ENCODE measurements at places on chromosomes 13 and 19. TPM values are rescaled to one million over a fixed set of nuclear protein-coding genes. Genes with fewer than 3 reads are reported as not detected.

DNA sequence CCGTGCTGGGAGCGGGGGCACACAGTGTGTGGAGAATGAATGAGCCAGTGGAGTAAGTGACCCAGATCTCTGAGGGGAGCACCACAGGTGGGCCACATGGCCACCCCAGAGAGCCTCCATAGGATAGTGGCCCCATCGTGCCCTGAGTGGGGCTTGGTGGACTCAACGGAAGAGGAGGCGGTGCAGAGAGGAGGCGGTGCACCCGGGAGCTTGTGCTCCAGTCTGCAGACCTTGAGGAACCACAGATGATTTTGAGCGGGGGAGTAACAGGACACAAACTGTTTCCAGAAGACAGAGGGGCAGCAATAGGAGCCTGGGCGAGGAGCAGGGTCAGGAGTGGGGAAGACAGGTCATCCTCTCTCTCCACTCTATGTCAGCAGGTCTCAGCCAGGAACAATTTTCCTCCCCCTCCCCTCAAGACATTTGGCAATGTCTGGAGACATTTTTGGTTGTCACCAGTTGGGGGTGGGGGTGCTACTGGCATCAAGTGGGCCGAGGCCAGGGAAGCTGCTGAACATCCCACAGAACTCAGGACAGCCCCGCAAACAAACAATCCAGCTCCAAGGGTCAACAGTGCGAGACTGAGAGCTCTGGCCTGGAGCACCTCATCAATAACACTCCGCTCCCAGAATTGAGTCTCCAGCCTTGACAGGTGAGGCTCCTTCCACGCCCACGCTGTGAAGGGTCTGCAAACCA lies 182.2 kb downstream of the USP12 start:
- DNase-seq: no peak

The LSR gene
- 0.62 TPM for polyA plus RNA-seq

DNA sequence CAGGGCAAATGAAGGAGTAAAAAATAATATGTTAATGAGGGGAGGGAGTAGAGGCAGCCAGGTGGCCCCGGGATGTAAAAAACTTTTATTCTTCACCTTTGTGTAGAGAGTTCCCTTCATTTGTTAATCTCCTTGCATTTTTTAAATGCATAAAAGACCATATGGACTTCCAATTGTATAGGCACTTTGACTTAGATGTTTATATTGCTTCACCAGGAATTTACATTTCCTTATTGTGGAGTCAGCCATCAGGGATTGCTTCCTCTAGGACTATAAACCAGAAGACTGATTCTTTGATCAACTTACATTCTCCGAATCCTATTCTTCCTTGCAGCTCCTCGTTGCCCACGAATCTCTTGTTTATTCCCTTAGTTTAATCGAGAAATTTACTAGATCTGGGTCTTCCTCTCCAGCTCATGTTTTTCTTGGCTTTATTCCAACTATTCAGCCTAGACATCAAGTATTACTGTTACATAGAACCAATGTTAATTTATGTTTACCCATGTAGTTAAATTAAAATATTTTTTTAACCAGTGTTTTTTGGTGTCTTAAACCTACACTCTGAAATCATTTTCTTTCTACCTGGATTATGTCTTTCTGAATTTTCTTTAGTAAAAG lies 1187.0 kb upstream of the SLC10A2 start:
- no peak for DNase-seq

DNA sequence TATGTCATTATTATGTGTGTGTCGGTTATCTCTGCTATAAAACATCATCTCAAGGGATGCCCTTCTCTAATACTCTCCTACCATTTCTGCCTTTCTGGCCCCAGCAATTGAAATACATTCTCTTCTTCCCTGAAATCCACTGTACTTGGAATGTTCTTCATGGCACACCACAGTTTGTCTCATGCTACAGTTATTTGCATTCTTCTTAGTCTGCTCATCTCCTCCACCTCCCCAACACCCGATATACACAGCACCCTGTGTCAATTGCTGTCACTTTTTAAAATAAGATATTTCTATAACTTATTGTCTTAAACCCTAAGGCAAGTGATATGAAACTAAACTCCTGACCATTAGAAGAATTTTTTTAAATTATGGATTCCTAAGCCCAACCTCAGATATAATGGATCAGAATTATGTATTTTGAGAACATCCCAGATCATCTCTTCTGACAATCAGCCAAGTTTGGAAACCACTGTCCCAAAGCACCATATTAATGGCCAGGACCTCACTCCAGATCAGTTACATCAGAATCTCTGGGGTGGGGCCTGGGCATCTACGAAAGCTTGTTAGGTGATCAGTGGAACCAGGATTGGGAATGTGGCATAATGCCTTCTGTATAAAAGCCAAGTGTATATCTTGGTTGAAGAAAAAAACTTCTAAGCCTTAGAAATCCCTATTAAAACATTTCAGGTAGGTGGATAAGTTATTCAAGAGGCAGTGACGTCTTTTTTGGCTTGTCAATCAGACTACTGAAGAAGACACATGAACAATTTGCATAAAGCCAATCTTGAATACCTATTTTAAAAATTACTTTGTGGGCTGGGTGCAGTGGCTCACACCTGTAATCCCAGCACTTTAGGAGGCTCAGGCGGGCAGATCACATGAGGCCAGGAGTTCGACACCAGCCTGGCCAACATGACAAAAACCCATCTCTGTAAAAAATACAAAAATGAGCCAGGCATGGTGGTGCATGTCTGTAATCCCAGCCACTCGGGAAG lies 30.0 kb upstream of the KBTBD7 start:
- no peak for DNase-seq

DNA sequence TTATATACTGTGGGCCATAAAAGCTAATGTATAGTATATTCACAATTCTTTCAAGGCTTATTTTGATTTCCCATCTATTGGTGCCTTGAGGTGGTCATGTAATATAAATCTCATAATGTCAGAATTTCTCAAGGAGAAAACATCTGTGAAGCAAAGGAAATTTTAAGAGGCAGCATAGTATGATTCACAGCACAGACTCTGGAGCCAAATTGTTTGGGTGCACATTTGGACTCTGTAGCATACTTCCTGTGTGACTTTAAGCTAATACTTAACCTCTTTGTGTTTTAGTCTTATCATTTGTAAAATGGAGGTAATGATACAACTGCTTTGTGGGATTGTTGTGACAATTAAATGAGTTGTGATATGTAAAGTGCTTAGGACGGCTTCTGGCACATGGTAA lies 67.6 kb downstream of the PIBF1 start:
- DNase-seq: no peak

The BLVRB gene
- polyA plus RNA-seq: 69.7 TPM

- no peak for DNase-seq
Measured at GRCh38 chr13:83499286-83499685, 383.0 kb downstream of the SLITRK1 start.

GRCh38 chr13:50426927-50427326 lies 411.7 kb downstream of the KCNRG start:
- DNase-seq: no peak

GRCh38 chr19:13796301-13797057 lies 1.2 kb downstream of the ZSWIM4 start:
- peak; percentile 43 for DNase-seq

- no peak for DNase-seq
Measured at GRCh38 chr13:106393776-106394175, 141.7 kb downstream of the EFNB2 start.

The ZNF558 gene
- 28.1 TPM for polyA plus RNA-seq

DNA sequence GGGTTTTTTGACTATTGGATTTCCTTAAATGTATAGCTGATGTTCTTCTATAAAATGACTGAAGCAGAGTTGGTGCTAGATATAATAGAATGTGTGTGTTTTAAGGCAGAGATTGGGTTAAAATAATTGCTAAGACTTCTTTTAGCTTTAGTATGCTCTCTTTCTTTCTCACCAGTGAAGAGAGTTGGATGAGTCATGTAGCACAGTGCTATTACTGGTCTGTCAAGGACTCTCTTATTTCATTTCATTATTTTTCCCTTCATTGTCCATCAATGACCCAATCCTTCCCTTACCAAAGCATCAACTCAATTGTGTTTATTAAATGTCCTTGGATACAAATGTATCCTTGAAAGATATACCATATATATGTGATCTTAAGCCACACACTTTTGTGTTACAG lies 268.9 kb downstream of the IRS2 start:
- DNase-seq: no peak

The LGALS4 gene
- polyA plus RNA-seq: 0.58 TPM

DNA sequence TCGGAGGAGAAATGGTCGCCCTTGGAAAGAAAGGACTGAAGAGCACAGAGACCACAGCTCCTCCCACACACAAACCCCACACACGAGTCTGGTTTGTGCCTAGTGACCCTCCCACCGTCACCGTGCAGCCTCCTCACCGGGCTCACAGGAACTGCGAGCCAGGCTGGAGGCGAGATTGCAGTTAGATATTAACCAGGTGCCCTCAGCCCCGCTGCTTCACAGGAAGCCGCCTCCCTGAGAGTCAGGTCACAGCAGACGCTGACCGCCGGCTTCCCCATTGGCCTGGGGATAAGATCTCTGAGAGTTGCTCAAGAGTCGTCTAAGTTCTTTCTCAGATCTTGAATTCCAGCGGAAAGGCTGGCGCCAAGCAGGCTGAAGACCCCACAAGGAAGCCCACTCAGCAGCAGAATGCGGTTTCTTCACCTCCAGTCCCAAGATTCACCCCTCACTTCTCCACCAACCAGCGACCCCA lies 870 bp downstream of the ZNF44 start:
- DNase-seq: peak; percentile 69

- no peak for DNase-seq
Measured at GRCh38 chr13:25462301-25463125, 90.7 kb downstream of the ATP8A2 start.

The PLPPR3 gene
- polyA plus RNA-seq: 1.6 TPM

GRCh38 chr19:17423429-17424208 lies 3.8 kb downstream of the MVB12A start:
- no peak for DNase-seq

- no peak for DNase-seq
Measured at GRCh38 chr13:101511766-101512165, 59.3 kb downstream of the ITGBL1 start.

DNA sequence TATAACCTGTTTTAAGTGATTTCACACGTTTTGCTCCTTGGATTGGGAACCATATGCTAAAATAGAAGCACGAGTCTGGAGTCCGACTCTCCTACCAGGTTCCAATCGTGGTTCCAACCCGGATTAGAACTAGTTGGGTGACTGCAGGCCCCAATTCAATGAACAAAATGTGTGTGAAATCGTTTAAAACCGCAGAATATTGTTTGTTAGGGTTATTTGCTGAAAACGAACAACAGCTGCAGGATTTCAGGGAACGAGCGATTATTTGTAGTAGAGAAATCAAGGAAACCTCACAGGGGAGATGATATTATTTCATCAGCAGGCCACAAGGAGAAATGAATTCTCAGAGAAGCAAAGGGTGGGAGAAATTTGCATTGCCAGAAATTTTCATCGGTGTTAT lies 16.7 kb downstream of the SSC5D start:
- DNase-seq: no peak

- DNase-seq: no peak
Measured at GRCh38 chr19:4754248-4754647, 30.6 kb upstream of the DPP9 start.

DNA sequence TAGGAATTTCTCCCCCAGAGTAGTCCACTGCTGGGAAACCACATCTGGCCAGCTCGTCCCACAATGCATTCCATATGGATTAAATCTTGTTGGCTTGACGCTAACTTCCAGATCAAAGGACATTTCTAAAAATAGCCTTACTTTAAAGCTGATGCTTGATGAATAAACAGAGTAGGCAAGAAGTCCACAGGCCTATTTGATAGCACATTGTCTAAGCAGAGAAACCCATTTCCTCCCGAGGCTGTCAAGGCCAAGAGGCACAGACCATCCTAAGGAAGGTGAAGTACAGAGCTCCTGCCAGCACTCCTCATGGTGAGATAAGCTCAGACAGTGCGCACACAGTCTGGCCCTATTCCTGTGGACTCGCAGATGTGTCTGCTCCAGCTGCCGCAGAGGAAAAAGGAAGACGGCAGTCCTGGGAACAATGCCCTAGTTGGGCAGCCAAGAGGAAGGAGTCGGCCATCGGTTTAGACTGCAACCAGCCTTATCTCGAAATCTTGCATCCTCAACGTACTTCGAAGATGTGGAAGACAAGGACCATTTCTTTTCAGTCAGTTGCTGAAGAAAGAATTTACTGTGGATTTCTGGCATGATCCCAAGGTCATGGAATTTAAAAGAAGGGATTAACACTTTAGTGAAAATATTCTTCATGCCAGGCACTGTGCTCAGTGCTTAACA lies 156.8 kb downstream of the RGCC start:
- no peak for DNase-seq

GRCh38 chr13:76745261-76746200 lies 140.7 kb downstream of the KCTD12 start:
- DNase-seq: no peak

The RASAL3 gene
- 0.02 TPM for polyA plus RNA-seq

The C19orf73 gene
- 2.6 TPM for polyA plus RNA-seq

The CYP4F3 gene
- polyA plus RNA-seq: 0.03 TPM

DNA sequence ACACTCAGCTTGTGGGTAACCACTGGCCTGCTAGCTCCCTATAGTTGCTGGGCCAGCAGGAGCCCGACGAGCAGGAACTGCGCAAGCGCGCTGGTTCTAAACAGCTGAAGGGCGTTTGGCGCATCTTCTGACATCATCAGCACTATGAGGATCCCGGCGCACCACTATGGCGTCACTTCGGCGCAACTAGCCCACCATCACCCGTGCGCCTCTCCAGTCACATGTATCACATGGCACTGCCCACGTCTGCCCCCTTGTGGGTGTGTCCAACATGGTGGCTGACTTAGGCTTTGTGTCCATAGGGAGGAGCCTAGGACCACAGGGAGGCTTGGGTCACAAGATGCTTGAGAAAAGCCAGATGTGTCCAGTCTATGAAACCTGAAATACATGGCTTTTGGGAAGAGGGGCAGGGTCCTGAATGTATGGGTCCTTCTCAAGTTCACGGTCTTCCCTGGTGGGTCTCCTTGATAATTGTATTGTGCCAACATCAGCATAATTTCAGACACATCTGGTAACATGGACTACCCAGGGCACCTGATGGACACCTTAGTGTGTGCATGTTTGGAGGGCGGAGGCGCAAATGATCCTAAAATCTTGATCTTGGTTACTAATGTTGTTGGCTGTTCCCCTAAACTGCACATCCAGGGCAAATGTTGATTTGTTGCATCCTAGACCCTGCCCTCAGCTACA lies 18.0 kb downstream of the KLK4 start:
- peak; percentile 66 for DNase-seq
